ENCODE measurements at places on chromosomes 12 and 14.

- no peak for DNase-seq
These were observed 49.9 kb downstream of the PEBP1 start for GRCh38 chr12:118185602-118186397.

DNA sequence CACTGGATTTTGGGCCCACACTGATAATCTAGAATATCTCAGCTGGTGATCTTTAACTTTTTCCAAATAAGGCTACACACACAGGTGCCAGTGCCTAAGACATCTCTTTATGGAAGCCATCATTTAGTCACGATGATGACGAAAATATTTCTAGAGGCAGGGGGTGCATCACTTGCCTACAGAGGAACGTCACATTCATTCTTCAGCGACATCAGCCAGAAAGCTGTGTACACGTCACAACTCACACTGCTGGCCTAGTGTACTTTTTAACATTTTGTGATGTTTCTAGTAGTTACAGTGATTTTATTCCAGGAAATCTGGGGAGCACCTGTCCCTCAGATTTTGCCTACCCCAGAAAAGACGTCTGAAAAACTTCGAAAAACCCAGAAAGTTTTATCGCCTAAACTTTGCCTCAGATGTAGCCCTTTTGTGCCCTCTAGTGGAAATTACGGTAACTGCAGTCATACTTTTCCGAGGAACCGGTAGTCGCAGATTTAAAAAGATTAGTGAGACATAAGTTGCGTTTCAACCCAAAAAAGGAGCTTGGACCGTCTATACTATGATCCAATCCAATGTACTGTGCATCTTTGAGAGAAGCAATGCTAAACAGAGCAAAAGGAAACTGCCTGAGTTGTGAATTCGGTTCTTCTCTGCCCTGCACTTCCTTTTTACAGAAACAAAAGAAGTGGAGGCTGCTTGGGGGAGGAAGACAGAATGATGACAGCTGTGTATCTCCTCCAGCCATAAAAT is 64.3 kb upstream of the STON2 start:
- peak; percentile 83 for DNase-seq

- no peak for DNase-seq
These were observed 267.6 kb downstream of the ADGRD1 start for GRCh38 chr12:131221061-131221956.

- DNase-seq = no peak
These were observed at the start of gene PLEKHD1 for GRCh38 chr14:69484444-69485314. TSS of gene PLEKHD1 (plus strand) at chr14:69484728. CDS start at chr14:69484966, 238 bp downstream.

DNA sequence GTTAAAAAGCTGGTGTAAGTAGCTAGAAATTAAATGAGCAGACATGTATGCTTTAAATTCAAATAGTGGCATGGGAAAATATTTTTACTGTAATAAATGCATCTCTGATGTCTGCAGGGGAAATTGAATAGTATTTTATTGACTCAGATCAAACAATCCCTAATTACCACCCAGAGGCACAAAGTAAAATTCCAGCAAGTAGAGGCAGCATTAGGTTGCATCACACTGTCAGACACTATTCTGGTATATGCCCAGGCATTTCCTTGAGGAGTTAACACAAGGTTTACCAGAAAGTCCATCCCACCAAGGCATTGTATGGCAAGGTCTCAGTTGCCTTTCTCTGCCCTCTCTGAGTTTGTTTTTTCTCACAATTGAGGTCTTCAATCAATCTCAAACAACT is 201.6 kb upstream of the KITLG start:
- no peak for DNase-seq

All from suppressor macrophage treated with lipopolysaccharide for 1 hour (primary cell).